ENCODE measurements at places on chromosomes 5 and 9. TPM values are rescaled to one million over a fixed set of nuclear protein-coding genes. Genes with fewer than 3 reads are reported as not detected.

The EGFL7 gene
- total RNA-seq = 18.0 TPM

The SETD9 gene
- 10.4 TPM for total RNA-seq

The TAF11L10 gene
- not detected for total RNA-seq

The SMIM33 gene
- not detected for total RNA-seq

The PCDHA6 gene
- not detected for total RNA-seq

The HCN1 gene
- not detected for total RNA-seq

The PDE8B gene
- total RNA-seq = 0.07 TPM

DNA sequence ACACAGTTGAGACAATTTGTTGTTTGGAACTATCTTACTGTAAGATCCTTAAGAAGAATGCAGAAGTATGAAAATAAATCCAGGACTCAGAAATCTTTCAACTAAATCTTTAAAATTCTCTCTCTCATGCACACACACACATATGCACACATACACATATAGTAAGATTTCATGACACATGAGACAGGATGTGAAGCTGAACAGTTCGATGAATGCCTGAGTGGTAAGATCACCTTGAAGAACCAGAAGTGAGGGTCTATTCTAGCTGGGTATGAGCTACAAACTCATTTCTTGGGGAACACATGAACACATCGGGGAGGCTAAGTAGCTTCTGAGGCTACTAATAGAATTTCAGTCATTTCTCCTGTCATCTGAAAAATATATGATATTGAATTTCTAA is 153.6 kb downstream of the TMC1 start:
- no peak for DNase-seq

DNA sequence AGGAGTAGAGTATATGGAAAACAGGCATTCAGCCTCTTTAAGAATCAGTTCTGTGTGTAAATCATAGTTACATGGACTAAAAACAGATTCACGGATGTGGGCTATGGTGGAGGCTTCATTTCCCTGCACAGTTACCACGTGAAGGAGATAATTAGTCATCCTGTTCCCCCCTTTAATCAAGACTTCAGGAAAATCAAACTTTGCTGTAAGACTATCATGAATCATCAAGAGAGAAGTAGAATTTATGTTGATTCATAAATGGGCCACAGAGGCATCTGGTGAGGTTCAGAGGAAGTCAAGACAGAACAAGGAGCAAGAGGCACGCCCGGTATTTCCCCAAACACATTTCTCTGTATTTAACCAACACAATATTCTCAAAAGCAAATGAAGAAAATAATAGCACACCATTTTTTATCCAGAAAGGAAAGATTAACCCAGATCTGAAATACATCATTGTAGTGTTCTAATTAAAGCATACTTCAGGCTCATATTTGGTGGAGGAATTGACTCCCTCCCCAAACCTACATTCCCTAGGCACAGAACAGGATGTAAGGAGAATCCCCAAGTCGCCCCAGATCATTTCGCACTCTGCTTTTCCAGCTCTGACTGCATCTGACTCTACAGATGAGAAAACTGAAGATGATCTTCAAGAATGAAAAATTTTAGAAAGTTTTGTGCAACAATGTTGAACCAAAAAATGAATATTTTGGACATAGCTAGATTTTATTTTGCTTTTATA is 175.8 kb upstream of the GAS1 start:
- DNase-seq = peak; percentile 89

GRCh38 chr9:133892193-133892920 is 99.8 kb downstream of the VAV2 start:
- no peak for DNase-seq

GRCh38 chr9:137902646-137903045 is 25.1 kb downstream of the CACNA1B start:
- DNase-seq = no peak

DNA sequence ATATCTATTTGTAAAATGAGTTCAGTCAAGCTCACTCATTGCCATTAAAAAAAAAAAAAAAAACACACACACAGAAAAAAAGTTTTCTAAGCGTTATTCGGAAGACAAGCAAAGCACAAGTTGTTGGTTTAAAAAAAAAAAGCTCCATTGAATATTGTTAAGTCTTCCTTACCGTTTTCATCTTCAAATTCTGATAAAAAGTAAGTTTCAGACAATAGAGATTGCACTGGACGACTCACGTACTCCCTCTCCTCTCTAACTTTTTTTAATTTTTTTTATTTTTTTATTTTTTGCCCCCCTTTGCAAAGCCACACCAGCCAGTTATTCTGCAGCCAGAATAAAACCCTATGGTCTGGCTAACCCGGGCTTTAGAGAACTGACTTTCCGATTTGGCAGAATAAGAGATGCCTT is 544 bp downstream of the ADAMTS6 start:
- DNase-seq = no peak

- DNase-seq = peak; percentile 8
Measured at GRCh38 chr5:38226091-38226490, 32.3 kb upstream of the EGFLAM start.

GRCh38 chr5:110951373-110951791 is 120.1 kb upstream of the TSLP start:
- peak; percentile 64 for DNase-seq

- peak; percentile 94 for DNase-seq
Measured at GRCh38 chr5:167754501-167755021, 536.9 kb upstream of the WWC1 start.

GRCh38 chr9:99127356-99128132 is 22.6 kb downstream of the TGFBR1 start:
- DNase-seq = peak; percentile 88

DNA sequence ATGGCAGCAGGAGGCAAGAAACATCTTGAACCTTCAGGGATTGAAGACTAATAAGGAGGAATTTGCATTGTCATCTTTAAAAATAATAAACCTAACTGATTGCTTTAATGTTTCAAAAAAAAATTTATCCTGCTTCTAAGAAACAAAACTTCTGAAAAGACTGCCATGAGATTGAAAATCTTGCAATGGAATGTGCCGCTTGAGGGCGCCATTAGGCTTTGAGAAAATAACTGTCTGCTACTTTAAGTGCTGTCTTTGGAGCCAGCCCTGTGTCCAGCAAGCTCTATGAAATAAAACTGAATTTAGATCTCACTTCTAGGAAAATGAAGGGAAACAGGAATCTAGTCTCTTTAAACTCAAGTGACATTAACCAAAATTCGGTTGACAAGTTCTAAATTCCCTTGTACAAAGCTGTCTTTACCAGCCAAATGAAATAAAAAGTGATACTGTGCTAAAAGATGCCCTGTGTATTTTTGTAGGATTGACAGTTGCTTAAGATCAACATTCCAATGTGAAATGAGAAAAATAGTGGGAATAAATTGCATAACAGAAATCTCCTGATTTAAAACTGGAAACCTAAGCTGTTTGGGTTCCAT is 79.4 kb downstream of the ESM1 start:
- peak; percentile 65 for DNase-seq

GRCh38 chr5:4159681-4160080 is 564.0 kb downstream of the IRX1 start:
- DNase-seq = no peak

- DNase-seq = no peak
Measured at GRCh38 chr5:154776167-154776566, 21.0 kb downstream of the LARP1 start.

DNA sequence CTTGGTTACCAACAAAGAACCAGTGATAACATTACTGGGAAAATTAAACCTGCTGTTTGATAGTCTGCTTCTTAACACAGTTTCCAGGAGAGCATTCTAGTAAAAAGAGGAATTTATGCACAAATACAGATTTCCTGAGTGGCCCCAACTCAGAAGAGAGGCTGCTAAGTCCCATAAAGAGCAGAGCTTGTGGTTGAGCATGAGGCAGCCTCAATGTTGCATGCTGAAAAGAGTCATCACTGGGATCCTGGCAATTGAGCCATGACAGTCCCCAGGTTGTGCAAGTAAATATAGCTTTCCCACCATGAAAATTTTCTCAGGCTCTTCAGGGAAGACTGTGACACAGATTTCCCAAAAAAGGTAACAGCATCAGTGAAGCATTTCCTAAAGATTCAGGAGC is 47.5 kb upstream of the ADRB2 start:
- no peak for DNase-seq

DNA sequence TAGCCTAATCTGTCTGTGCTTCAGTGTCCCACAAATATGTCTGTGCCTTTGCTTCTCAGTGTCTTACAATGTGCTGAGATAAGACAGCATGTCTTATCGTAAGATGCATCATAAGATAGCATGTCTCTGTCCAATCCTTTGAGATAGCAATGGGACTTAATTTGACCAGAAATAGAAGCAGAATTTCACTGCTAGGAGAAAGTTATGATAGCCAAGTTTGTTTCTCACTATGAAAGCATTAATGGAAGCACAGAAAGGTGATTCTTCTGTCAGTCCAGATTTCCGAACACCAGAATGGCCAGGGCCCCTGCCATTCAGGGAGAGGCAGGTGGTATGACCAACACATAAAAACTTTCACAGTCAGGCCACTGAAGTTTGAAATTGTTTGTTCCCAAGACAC is 111.4 kb downstream of the TRIM32 start:
- no peak for DNase-seq

DNA sequence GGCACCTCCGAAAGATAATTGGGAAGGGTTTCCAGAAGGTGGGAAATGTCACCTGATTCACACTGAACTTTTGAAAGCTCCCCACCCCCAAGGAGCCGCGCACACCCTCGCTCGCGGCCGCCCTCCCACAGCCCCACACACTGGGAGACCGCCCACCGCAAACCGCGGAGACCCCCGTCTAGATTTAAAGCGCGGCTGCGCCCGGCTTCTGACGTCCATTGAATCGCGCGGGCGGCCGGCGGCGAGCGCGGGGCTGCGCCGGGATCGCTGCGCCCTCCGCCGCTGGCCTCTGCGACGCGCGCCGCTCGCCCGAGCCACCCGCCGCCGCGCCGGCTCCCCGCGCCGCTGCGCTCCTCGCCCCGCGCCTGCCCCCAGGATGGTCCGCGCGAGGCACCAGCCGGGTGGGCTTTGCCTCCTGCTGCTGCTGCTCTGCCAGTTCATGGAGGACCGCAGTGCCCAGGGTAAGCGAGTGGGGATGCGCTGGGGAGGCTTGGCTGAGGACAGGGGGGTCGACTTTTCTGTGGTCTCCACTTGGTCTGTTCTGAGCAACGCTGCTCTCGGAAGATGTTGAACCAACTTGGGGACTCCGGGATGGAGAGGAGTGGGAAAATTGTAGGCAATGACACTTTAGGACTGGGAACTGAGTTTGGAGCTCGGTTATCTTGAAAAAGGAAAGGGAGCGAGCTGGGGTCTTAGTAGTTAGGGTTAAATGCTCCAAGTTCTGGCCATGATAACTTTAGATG is at the start of gene FST:
Gene FST (plus strand): TSS at position 214 of the 743 bp plus-strand sequence. CDS start 163 bp downstream, at position 377.
- peak; percentile 15 for DNase-seq

- no peak for DNase-seq
Measured at GRCh38 chr9:101229606-101230005, 155.2 kb downstream of the BAAT start.

All from M059J (cell line).